ENCODE measurements at places on chromosomes 11 and 22.

DNA sequence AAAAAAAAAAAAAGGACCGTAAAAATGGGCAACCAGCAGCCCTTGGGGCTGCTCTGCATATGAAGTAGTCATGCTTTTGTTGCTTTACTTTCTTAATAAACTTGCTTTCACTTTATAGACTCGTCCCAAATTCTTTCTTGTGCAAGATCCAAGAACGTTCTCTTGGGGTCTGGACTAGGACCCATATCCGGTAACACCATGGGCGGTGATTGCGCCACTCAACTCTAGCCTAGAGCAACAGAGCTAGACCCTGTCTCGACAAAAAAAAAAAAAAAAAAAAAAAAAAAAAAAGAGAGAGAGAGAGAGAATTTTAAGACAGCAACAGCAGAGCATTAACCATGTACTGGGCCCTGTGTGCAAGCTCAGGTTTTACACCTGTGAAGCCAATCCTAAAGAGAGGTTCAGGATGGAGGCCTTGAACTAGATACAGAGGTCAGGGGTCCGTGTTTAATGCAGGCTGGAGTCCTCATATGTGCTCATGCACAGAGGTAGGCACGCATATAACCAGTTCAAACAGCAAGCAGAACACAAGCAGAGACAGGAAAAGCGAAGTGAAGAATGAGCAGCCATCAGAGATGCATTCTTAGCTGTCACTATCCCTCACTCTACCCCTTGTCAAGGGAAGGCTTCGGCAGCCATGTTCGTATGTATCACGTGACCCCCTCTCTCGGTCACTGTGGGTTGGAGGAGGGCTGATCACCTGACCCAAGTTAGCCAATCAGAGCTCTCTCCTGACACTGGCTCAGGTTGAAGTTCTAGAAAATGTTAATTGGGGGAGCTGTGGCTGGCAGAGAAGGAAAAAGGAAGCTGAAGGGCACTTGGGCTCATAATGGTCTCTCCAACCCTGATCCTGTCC is 16.7 kb upstream of the SYT12 start:
- DNase-seq = peak; percentile 80

DNA sequence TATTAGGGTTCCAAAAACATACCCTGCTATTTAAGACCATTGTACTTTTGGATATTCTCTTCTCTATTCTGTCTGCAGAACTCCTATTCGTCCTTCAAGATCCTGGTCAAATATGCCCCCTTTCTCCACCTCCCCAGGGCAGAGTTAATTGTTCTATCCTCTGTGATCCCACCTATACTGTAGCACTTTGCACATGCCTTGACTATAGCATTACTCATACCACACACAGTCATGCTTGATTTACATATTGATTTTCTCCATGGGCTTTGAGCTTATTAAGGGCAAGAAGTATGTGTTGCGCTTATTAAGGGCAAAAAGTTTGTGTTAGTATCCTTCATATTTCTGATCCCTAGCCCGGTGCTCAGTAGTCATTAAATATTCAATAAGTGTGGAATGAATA is 263.7 kb upstream of the CADM1 start:
- DNase-seq = no peak

- no peak for DNase-seq
Measured at GRCh38 chr11:3803726-3804495, 4.4 kb upstream of the PGAP2 start.

- DNase-seq = no peak
Measured at GRCh38 chr11:94305146-94305545, 766 bp downstream of the IZUMO1R start.

- no peak for DNase-seq
Measured at GRCh38 chr11:112176077-112176476, 765 bp downstream of the BCO2 start.

All from SK-N-MC (cell line).